ENCODE measurements at places on chromosomes 4 and X.

- DNase-seq = no peak
Measured at GRCh38 chr4:37232315-37232714, 12.2 kb upstream of the NWD2 start.

GRCh38 chr4:75561789-75562188 lies 5.9 kb downstream of the ODAPH start:
- DNase-seq = no peak

DNA sequence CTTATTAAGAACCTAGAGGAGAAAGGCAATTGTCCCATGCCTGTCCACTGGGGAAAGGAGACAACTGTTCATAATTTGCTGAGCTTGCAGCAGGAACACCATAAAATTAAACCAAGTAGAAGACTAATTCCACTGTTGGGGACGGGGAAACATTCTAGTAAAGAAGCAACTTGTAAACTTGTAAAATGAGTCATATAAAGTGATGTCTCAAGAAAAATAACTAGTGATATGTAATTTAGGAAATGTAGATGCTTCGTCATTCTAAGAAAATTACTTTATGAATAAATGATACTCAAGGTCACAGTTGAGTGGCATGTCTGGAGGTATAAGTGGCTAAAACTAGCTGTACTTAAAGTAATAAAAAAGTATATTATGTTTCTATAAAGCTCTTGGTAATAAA lies 121.2 kb upstream of the MID1 start:
- no peak for DNase-seq

DNA sequence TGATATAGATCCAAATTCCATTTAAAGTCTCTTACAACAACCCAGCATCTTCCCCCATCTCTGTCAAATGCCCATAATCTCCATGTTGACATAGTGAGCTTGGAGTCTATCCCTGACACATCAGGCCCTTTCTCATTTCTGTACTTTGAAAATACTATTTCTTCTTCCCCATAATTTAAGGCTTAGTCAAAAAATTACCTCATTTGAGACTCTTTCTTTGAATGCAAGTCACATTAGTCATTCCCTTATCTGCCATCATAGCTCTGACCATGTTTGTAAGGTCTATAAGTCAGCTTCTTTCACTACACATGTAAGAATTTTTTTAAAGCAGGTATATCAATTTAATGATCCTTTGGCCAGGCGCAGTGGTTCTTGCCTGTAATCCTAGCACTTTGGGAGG lies 99.9 kb downstream of the DDX60 start:
- no peak for DNase-seq

- no peak for DNase-seq
Measured at GRCh38 chr4:35739308-35739707, 505.0 kb downstream of the ARAP2 start.

DNA sequence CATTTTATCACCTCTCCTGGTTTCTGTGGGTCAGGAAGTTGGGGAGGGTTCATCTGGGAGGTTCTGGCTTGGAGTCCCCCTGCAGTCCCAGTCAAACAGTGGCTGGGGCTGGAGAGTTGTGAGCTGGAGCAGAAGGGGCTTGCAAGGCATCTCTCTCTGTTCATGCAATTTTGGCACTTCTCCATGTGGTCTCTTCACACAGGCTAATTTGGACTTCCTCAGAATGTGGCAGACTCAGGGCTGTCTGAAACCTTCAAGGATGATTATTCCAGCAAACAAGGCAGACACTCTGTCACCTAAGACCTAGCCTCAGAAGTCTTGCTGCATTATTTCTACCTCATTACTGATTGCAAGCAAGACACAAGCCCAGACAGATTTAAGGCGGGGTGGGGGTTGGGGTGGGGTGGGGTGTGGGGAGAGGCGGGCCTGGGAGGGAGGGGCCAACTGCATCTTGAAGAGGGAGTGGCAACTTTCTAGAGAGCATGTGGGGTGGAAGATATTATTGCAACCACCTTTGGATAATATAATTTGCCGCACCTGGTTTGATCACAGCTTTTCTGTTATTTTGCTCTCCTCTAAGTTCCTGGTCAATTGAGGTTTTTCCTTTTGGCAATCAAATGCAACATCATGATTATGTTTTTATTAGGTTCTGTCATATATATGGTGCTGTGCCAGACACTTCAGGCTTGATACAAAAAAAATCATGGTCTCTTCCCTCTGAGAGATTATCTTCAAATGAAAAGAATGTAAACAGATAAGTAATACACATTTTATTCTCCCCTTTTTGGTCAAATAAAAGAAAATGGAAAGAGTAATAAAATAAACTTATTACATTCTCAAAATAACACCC lies 799.5 kb downstream of the RPA4 start:
- no peak for DNase-seq

GRCh38 chr4:860561-860960 lies 34.6 kb upstream of the CPLX1 start:
- DNase-seq = no peak

DNA sequence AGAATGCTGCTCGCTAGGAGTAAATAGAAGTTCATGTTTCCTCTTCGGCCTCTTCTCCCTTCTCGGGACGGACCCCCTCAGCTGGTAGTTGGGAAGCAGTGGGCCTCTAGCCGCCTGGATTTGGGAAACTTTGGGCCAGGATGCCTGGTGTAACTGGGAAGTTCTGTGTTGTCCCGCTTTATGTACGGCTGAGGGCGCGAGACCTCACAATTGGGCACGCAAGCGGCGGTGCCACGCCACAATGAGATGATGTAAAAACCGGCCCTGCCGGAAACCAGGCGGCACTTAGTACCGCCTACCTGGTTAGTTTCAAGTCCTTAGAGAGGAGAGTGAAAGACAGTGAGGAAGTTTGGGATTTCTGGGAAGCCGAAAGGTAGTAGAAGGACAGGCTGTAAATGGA lies at the start of gene CT83:
Gene CT83, minus strand, starts transcription at position 155 of the 400 bp plus-strand sequence. Its CDS starts 120 bp downstream, at position 35.
- no peak for DNase-seq

- DNase-seq = no peak
Measured at GRCh38 chrX:9308426-9308825, 156.4 kb upstream of the TBL1X start.

GRCh38 chrX:129772796-129773431 lies 6.8 kb upstream of the SASH3 start:
- DNase-seq = no peak

DNA sequence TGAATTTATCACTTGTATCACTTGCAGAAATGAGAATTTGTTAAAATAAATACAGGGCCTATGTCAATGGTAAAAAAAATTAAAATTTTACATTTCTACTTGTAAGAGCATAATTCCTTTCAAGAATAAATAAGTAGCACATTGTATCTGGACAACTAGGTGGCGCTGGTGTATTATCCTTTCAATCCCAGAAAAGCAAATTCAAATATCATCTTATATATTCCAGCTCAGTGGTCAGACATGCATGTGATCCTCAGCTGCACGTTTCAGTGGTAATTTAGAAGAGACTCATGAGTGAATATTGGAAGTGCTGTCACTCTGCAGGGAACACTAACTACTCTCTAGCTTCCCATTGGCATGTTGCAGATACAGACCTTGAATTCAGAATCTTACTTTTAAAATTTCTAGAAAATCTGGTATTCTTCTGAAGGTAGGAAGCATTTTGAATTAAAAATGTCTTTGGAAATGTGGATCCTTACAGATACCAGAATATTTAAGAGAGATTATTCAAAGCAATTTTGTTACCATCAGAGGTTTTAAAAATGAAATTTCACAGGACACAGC lies 1414.7 kb upstream of the TENM3 start:
- no peak for DNase-seq

DNA sequence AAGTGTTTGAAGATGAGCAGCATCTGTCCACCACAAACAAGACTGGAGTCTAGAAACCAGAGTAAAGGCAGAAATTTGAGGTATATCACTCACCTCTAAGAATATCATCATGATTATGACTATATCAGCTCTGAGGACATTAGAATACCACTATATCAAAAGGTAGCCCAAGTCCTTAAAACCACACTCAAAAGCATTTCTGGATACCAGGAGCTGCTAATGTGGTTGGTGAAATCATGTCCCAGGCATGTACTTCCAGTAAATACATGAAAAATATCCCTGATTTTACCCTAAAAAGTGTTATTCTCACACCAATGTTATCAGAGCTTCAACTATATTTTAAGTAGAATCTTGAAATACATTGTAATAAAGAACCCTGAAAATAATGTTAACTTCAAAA lies 136.3 kb upstream of the SMAD1 start:
- no peak for DNase-seq

GRCh38 chr4:109967798-109968520 lies 55.3 kb downstream of the EGF start:
- DNase-seq = no peak

DNA sequence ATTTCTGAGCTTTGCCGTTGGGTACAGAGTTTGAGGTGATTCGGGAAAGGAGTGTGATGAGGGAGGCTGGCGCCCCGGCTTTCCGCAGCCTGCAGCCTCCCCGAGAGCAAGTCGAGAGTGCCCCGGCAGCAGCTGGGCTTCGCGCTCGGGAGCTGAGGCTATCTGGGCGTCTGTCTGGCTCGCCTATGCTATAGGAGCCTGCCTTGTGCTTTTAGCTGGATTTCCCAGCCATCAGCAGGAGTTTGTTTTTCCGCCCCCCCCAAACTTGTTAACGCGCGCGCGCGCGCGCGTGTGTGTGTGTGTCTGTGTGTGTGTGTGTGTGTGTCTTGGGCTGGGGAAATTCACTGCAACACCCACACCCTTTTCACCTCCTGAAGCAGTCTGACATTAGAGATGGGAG lies 765 bp upstream of the DGKK start:
- DNase-seq = no peak

DNA sequence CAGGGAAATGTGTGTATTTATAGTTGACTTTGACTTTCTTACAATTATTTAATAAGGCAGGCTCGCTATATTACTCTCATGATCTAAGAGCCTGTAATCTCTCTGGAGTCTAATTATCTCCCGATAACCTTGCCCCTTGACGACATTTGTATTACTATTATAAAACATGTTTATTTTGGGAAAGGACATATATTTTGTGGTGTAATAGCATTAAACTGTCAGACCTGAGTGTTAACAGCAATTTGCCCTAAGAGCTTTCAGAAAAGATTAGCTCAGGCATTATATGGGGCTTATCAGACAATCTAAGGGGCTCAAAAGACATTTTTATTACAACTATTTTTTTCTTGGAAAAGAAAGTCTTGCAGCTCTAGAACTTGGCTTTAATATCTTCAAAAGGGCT lies 427.9 kb upstream of the SLIT2 start:
- DNase-seq = no peak

GRCh38 chr4:156085100-156085499 lies 131.4 kb upstream of the CTSO start:
- no peak for DNase-seq

GRCh38 chr4:135283934-135284333 lies 1082.3 kb upstream of the PABPC4L start:
- no peak for DNase-seq
